ENCODE measurements at places on chromosomes 1 and 21. TPM values are rescaled to one million over a fixed set of nuclear protein-coding genes. Genes with fewer than 3 reads are reported as not detected.

- no peaks in the 10 kb centered on the region for H3K27me3 ChIP-seq
- H3K27ac ChIP-seq: no peak overlapping the region
- no peaks in the 10 kb centered on the region for H3K4me1 ChIP-seq
Measured at GRCh38 chr1:30872033-30872947, 36.3 kb downstream of the SDC3 start.

GRCh38 chr1:216306830-216307229, 116.4 kb downstream of the USH2A start:
- no peaks in the 10 kb centered on the region for H3K4me1 ChIP-seq

DNA sequence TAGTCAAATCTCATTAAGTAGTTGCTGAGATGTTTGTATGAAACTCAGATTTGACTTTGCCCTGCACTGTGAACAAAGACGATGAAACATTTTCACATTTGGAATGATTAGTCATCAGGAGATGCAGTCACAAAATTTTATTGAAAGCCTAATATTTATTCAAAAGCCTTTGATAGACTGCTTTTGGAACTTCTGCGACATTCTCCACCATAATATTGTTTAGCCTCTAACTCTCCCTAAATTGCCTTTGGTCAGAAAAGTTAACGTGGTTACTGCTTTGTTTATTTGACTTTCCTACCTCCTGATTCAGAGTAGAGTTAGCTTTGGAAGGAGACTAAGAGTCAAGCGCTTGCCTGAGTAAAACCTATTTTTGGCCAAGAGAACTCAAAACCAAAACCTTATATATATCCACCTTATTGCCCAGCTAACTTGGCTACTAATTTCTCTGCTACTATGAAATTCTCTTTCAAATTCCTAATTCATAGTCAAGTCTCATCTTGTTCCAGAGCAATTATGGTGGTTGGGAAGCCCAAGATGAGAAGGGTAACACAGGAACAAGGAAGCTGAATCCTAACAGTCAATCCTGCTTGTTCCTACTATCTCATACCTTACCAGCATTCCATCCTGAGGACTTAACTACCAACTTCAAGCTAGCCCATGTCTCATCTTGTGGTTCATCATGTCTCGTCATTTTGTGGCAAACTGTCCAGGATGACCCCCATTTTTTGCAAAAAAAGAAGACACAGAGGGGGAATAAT, 429.6 kb downstream of the USP25 start:
- no peak overlapping the region for H3K27ac ChIP-seq
- H3K4me3 ChIP-seq: no peak overlapping the region
- no peaks in the 10 kb centered on the region for H3K36me3 ChIP-seq
- H3K4me1 ChIP-seq: no peaks in the 10 kb centered on the region

GRCh38 chr1:53016705-53017104, 45.3 kb upstream of the PODN start:
- H3K4me1 ChIP-seq: peaks cover 6% of the 10 kb centered on the region
- H3K27ac ChIP-seq: no peak overlapping the region
- no peak for DNase-seq
- H3K36me3 ChIP-seq: no peaks in the 10 kb centered on the region

DNA sequence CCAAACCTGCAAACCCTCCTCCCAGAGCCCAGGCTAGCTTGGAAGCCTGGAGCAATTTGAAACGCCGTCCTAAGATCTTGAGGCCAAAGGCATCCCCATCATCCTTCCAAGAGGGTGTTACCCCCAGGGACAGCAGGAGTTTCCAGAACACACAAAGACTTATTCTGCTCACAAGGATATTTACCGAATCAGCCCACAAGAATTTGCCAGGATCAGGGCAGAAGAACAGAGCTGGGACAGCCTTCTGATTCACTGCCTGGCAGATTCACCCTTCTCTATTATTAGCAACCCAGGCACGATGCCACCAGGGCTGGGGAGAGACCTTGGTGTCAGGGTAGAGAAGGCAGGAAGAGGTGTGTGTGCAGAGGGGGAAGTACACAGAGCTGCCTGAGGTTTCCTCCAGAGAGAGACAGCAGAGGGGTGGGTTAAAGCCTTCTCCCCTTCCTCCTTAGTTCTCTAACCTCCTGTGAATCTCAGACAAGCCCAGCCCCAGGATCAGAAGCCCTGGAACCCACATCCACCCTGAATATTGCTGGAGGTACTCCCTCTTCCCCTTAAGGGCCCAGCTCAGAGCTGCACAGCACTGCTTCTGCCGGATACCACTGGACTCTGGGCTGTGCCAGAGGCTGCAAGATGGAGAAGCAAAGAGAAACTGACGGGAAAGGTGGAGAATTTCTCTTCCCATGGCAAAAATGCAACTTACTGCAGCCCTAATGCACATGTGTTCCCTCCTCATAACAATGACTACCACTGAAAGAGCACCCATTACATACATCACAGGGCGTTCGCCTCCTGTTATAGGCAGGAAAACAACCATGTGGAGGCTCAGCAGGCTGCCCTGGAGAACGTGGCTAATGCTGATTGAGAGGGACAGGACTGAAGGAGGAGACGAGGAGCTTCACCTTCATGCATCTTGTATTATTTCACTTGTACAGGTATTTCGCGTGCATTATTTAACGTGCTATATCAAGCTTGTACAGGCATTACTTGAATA, 61.8 kb downstream of the ITPKB start:
- no peaks in the 10 kb centered on the region for H3K36me3 ChIP-seq
- peak overlapping the region; percentile 19 for H3K27ac ChIP-seq
- no peak for DNase-seq
- H3K4me3 ChIP-seq: no peak overlapping the region

DNA sequence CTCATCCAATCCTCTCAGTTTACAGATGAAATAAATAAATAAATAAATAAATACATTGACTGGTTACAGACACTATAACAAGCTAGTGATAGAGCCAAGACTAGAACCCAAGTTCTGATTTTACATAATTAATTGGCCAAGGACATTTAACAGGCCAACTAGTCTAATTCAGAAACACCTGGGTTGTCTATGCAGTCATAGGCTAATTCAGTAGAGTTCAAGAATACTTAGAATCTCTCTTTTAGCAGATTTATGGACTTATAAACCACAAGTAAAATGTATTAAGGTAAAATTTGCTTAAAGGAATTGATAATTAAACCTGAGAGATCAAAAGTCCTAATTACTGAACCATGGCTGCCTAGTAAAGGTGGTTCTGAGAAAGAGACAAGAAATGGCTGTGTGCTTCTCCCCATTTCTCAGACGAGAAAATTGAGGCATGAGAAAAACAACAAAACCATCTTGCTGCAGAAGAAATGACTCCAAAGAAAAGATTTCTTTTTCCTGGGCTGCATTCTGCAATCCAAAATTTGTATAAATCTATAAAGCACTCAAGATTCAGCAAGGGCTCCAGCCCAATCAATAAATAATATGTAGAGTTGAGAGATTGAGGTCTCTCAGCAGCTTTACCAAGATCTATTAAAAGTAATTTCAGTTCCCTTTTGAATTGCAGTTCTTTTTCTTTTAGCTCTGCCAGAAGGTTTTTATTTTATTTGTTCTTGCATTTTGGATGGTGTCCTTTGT, 98.3 kb downstream of the DUSP10 start:
- H3K4me3 ChIP-seq: no peak overlapping the region
- no peaks in the 10 kb centered on the region for H3K4me1 ChIP-seq
- DNase-seq: no peak
- no peaks in the 10 kb centered on the region for H3K36me3 ChIP-seq

Gene OR2L13
- polyA plus RNA-seq: not detected

Gene OR2T27
- polyA plus RNA-seq: not detected

Gene NBPF4
- not detected for polyA plus RNA-seq

Measured in kidney (tissue), 22 donors.